Stimulated activated CD8-positive, alpha-beta memory T cell treated with anti-CD3 and anti-CD28 coated beads, Interleukin-7, amount 100 ng/mL, for 4 hours (primary cell): ENCODE measurements at places on chromosomes 4 and X.

DNA sequence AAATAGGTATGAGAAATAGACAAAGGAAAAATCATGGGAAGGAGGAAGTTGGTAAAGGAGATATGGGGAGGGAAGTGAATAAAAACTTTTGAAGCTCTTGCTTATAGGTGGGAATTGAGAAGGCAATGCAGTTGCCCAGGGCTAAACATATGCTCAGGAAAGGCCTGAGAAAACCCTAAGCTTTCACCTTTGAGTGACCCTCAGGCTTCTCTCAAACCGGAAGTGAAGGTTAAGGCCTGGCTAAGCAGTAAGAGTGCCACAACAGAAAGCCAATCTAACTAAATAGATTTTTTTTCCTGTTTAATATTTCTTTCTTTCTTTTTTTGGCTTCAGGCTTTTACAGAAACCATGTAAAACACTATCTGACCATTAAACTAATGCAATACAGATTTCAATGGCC, 69.5 kb upstream of the GABRA3 start:
- DNase-seq: no peak

DNA sequence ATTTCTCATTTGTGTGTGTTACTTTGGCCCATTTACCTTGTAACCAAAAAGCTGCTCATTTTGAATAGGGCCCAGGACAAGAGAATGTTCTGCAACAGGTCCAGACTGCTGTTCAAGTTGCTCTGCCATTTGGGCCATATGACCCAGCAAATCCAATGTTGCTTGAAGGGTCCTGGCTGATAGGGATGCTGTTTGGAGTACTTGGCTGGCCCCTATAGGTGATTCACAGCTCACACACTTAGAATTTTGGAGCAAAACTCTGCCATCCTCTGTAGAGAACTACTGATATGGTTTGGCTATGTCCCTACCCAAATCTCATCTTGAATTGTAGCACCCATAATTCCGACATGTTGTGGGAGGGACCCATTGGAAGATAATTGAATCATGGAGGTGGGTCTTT, 131.5 kb downstream of the AASDH start:
- DNase-seq: no peak

- no peak for DNase-seq
Measured at GRCh38 chr4:26009502-26009901, 95.5 kb downstream of the SMIM20 start.

- no peak for DNase-seq
Measured at GRCh38 chr4:145277011-145277410, 96.6 kb upstream of the OTUD4 start.

- no peak for DNase-seq
Measured at GRCh38 chrX:85051627-85052026, 48.0 kb downstream of the APOOL start.

GRCh38 chr4:183434264-183434663, 10.2 kb upstream of the CDKN2AIP start:
- no peak for DNase-seq
